ENCODE measurements at places on chromosomes 5 and 9. TPM values are rescaled to one million over a fixed set of nuclear protein-coding genes. Genes with fewer than 3 reads are reported as not detected.

DNA sequence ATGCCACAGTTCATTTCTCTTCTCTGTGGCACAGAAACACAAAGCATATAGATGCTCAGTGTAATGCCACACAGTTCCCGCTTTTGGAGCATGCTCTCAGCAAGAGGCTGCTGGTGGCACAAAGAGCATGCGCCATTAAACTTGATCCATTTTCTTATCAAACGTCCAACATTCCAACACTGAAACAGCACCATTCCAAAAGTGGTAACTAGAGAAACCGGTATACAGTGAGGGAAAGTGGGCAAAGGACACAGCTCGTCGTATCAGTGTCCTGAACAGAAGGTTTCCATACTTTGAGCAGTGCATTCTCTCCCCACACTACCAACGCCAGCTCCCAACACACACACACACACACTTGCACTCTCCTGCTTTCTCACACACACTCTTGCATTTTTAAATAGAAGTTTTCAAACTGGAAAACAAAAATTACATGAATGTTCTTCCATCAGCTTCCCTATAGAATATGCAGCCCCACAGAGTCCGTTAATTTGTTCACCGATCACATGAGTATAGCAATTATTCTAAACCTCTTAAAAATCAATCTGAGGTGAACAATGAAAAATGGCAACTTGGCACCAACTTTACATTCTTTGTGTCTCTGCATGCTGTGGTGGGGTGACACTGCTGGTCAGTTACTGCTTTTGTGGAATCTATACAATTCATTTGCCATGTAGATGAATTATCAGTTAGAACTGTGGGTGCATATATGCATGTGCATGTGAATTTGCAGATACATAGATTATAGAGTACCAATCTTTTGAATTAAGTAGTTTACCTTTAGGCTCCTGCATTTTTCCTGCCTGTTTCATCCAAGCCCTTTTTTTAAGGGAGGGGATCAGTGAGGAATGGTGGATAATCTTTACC is 5.7 kb downstream of the NFIB start:
- DNase-seq: no peak

DNA sequence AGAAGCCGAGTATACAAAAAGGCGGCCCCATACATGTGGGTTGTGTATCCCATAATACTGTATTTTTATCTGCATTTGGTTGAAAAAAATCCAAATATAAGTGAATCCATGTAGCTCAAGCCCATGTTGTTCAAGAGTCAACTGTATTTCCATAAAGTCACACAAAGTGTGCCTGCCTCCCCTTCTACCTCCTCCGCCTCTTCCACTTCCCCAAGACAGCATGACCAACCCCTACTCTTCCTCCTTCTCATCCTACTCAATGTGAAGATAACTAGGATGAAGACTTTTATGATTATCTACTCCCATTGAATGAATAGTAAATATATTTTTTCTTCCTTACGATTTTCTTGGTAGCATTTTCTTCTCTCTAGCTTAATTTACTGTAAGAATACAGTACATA is 92.7 kb downstream of the RFX3 start:
- no peak for DNase-seq

ADAMTS19 gene
- 0.95 TPM for total RNA-seq

- no peak for DNase-seq
These were observed 29.8 kb downstream of the MRRF start for GRCh38 chr9:122294531-122294930.

NR2F1-AS1 gene
- total RNA-seq: 0.60 TPM

CTXN3 gene
- not detected for total RNA-seq

CDH12 gene
- not detected for total RNA-seq

NEUROG1 gene
- total RNA-seq: not detected

DNA sequence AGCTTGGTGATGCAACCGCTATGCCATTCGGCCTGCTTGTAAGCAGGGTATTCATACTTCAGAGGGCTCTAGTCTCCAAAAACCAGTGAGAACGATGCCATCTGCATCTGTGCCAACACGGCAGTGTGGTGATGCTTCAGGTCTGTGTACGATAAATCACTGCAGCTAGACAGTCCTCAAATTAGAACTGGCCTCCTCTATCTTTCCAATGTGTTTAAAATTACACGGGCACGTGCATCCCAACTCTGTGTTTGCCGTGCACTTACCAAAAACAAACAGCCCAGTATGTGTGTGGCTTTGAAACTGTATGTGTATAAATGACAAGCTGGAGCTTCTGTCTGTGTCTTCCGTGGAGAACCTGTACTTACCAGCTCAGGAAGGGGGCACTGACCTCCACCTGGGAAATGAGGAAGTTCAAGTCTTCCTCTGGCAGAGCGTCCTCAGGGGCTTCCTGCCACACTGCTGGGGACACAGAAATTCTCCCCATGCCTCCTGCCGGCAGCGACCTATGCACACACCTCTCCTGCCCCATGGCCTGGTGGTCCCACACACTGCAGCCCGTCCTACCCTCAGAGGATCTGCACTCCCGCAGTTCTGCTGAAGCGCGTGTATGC is 12.3 kb downstream of the MED10 start:
- no peak for DNase-seq

CEL gene
- 7.7 TPM for total RNA-seq

GRCh38 chr5:21919414-21920022 is 933.6 kb downstream of the CDH12 start:
- DNase-seq: no peak

- DNase-seq: no peak
These were observed 154.1 kb downstream of the ARHGAP26 start for GRCh38 chr5:142924135-142924883.

Measured in Right ventricle myocardium inferior (tissue), 1 donor.